CD4-positive, alpha-beta T cell treated with Interleukin-6 for 4 hours (primary cell): ENCODE measurements at places on chromosomes 6 and 20.

GRCh38 chr20:62554214-62554897 lies 78.6 kb upstream of the GATA5 start:
- no peak for DNase-seq

DNA sequence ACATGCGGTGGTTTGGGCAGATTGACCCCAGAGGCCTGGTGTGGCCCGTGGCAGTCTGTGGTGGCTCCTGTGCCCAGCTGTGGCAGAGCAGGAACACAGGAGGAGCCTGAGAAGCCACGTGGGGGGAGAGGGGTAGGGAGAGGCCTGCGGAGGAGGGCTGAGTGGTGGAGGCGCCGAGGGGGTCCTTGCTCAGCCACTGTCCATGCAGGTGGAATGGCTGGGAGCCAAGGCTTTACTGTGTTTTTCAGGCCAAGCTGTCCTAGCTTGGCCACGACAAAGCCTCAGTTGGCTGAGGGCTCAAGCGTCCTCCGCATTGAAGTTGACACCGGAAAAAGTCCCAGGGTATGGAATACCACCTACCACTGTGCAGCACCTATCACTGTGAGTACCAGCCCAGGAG lies 107.0 kb downstream of the VEGFA start:
- DNase-seq: no peak

GRCh38 chr20:17498641-17499040 lies 32.5 kb downstream of the BFSP1 start:
- DNase-seq: no peak

GRCh38 chr6:80182308-80182707 lies 75.8 kb downstream of the BCKDHB start:
- DNase-seq: no peak

DNA sequence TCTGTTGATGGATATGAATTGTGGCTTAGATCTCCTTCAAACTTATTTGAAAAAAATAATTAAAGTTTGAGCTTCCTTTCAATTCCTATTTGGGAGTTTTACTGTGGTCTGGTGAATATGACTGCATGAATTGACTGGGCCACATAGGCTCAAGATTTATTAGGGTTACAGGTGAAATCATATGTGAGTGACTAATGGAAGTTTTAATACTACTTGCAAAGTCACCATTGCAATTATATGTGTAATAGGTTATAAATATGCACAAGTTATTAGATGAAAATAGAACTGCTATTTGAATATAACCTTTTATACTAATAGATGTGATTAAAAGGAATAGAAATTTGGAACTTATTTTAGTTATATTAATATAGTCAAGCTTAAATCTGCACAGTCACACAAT lies 712.1 kb upstream of the MMS22L start:
- DNase-seq: no peak

DNA sequence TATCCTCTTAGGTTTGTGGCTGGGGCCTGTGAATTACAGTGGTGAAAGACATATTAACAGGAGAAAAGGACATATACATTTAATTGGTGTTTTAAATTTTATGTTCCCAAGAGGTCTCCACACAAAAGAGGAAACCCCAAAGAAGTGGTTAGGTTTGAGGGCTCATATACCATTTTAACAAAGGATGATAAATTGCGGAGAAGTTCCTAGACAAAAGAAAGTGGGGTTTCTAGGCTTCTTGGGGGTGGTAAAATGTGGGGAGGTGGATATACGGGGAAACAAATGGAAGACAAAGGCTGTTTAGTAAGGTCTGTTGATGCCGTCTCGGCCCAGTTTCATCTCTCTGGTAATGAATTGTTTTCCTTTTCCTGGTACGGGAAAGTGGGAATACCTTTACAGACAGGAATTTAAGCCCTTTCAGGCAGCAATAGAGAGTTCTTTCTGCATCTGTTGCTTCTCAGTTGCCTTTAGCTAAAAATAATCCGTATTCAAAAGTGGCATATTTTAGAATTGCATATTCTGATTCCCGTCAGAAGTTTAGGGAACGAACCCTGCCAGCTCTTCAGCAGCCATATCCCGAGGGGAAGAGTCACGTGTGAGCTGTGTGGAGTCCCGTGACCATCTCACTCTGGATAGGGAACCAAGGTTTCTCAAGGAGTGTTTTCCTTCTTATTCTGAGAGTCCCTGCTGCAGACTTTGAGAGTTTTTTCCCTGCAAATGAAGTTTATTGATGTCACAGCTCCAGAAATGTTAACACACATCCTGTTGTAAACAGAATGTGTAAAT lies 104.4 kb downstream of the RPP40 start:
- DNase-seq: no peak

- no peak for DNase-seq
Observed at GRCh38 chr20:23101696-23102406, 15.7 kb upstream of the CD93 start.

DNA sequence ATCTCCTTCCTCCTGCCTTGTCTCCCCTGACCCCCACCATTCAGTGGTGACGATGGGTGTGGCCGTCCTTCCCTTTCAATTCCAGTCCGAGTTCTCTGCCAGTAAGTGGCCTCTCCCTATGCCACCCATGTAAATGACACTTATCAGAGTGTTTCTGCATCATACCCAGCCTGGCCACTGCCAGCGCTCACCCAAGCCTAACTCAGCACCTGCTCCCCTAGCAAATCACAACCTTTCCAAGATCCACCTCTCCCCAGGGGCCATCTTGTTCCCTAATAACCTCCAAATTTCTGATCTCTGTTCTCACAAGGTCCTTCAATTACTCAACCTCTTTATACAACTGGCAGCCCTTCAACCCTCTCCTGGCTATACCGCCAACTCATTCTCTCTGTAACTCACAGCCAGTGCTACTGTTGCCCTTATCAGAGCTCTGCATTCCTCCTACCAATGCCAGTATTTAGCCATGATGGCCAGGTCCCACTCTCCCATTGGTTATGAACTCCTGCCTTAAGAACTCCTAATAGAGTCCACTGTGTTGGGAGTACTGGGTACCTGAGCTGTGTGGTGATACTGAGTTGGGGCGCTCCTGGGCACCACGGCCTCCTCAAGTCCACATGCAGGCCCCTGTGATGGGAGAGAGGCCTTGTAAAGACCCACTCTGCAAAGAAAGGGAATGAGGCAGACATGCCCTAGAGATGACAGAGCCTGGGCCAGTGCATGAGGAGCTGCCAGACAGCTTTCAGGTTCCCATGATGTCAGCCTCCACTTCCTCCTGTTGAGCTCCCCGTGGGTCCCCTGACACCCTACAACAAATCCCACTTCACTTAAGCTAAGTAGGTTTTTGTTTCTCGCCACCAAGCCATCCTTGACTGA lies 187.4 kb upstream of the RREB1 start:
- no peak for DNase-seq

DNA sequence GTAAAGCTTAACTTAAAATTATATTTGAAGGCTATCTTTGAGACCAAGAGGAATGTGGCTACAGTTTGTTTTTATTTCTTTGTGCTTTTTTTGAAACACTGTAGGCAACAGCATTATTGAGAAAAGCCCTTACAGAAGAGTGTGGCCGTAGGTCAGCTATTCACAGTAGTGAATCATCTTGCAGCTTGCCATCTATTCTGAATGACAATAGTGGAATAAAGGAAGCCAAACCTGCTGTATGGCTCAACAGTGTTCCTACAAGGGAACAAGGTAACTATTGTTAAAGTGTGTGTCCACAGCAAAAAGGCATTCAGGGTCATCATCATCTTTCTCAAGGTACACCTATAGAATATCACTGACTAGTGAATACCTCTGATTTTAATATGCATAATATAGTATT lies 88.5 kb downstream of the KIZ start:
- DNase-seq: no peak

GRCh38 chr6:21601932-21602390 lies 8.4 kb downstream of the SOX4 start:
- DNase-seq: no peak

- no peak for DNase-seq
Observed at GRCh38 chr6:119333707-119334295, 15.8 kb downstream of the MAN1A1 start.

- no peak for DNase-seq
Observed at GRCh38 chr6:162538643-162539064, 188.9 kb downstream of the PRKN start.

DNA sequence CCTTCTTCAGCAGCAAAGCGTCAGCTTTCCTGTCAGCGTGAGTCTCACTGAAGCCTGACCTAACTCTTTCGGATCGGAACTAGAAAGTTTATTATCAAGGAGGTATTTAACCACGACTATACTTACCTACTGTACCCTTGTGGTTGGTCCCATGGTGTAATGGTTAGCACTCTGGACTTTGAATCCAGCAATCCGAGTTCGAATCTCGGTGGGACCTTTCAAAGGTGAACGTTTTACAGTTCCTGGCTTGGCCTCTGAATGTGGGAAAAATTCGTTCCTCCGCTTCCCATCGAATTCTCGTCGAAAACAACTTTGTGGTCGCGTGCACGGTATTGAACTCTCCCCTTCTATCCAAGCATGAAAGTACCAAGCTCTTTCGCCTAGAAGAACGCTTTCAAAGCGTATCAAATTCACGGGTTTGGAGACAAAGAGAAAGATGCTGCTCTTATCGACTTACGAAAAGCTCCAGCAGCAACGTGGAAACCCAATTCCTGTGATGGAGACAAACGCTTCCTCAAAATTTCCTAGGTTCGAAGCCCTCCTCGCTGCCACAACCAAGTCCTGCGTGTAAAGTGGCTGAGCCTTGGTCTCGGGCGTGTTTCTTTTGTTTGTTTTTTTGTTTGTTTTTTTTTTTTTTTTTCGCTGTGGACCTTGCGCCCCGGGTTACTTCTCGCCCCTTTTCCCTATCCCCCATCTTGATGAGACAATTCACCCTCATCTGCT lies 63.7 kb downstream of the GPX5 start:
- peak; percentile 9 for DNase-seq

DNA sequence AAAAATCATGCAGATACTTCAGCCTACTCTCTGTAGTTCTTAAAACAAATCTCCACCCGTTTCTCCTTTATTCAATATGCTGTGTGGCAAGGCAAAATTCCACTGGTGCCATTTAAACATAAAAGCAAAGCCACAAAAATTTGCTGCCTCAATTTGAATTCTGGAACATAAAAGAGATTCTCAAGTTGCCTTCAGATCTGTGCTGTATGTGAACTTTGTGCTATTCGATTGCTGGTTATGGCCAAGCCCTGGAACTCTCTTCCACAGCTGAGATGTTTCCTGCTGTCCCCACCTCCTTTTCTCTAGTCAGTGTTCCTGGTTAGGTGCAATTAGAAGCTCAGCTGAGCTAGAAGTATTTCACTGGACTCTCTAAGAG lies 395.3 kb upstream of the BTBD3 start:
- no peak for DNase-seq

DNA sequence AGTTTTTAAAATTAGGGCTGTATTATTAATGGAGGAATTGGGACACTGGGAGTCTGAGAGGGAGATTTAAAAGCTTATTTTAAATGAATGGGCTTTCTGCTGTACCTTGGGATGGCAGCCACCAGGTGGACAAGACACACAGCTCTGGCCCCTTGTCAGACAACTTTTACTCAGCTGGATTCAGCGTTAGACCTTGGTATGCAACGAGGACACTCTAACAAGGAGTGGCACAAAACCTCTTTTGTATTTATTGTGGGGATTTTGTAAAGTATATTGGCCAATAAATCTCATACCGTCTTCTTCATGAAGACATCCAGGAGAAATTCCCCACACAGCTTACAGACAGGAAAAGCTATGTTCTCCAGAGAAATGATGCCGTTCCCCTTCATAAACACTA lies 105.7 kb downstream of the LCA5 start:
- no peak for DNase-seq

DNA sequence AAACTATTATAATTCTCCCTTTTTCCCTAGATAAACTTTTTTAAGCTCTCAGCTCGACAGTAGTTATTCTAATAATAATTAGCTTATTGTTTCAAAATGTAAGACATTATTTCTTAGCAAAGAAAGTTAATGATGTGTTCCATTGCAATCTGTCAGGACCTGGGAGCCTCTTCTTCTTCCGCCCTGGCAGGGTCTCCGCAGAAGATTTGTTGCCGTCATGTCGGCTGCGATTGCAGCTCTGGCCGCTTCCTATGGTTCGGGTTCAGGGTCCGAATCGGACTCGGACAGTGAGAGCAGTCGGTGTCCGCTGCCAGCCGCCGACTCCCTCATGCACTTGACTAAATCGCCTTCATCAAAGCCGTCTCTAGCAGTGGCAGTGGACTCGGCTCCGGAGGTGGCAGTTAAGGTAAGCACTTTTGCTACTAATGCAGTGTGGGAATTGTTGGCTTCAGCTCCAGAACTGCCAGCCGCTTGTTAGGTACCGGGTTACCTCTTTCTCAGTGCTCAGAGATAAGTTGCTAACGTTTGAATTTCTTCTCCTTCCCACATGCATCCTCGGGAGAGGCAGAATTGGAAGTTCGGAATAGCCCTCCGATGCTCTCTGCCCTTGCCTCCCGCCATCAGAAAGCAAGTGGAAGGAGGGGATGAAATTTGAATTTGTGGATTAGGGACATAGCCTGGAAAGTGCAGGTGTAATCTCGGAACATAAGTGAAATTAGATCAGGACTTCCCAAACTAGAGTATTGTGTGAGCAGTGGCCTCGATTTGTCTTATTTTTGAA lies at the start of gene CDC40:
CDC40 (plus strand) TSS at position 200 of the 781 bp plus-strand sequence; CDS start at position 218, 18 bp downstream.
- peak; percentile 63 for DNase-seq

DNA sequence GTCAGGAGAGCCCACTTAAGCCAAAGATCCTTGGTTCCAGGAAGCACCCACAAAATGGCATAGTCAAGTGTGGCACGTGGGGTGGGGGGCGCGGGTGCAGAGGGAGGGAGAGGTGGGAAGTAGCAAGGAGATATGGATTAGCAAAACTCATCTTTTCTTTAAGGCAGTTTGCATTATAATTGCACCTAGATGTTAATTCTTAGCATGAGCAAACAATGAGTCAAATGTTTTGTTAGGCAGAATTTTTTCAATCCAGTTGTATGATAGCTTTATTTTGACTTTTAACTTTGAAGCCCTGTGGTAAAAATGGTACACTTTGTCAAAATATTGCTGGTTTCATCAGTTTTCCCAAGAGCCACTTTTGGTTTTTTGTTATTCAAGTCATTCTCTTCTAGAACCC lies 15.0 kb downstream of the SCAND1 start:
- DNase-seq: no peak

GRCh38 chr6:135600086-135600702 lies 102.7 kb upstream of the AHI1 start:
- no peak for DNase-seq

- DNase-seq: no peak
Observed at GRCh38 chr6:147157930-147158329, 46.3 kb upstream of the STXBP5 start.

DNA sequence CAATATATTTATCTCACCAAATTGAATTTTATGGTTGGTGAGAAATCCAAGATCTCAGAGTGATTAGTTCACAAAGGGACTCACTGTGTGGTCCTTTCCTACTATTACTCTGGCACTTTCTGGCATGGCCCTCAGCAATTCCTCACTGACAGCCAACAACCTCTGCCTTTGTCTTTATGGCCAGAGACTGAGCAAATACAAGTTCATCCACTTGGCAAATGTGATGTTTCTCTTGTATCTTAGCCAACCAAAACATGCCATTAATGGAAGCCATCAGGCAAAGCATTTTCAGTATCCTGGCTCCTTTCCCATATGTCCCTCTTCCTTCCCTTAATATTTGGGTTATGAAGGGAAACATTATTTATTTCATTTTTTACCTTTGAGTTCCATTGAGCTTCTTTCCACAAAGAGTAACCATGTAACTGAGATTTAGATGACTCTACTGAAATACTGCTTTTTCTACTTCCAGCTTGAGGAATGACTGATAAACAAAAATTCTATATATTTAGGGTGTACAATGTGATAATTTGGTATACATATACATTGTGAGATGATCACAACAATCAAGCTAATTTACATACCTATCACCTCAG lies 30.8 kb upstream of the SMLR1 start:
- no peak for DNase-seq

- no peak for DNase-seq
Observed at GRCh38 chr6:61193771-61194170, 1092.3 kb downstream of the KHDRBS2 start.

- no peak for DNase-seq
Observed at GRCh38 chr6:85404564-85405174, 45.2 kb upstream of the NT5E start.
